ENCODE measurements at places on chromosomes 2 and 18.
A peak's percentile ranks its signal among the peaks of the same experiment; 100 is the strongest.

DNA sequence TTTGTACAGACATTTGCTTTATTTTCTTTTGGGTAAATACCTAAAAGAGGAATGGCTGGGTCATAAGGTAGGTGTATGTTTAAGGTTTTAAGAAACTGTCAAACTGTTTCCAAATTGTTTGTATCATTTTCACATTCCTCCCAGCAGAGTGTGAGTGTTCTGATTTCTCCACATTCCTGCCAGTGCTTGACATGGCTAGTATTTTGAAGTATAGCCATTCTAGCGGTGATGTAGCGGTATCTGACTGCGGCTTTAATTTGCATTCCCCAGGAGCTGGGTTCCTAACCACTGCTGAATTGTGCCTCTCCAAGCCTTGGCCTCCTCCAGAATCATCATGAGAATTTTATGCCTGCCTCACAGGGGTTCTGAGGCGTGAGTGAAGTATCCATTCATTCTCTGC, 61.8 kb upstream of the ARL4C start:
- no peak for ATAC-seq

- ATAC-seq, result no peak
Observed at GRCh38 chr2:45622336-45623075, 11.4 kb upstream of the SRBD1 start.

GRCh38 chr2:234967201-234967869, 15.5 kb downstream of the SH3BP4 start:
- ATAC-seq, result no peak

DNA sequence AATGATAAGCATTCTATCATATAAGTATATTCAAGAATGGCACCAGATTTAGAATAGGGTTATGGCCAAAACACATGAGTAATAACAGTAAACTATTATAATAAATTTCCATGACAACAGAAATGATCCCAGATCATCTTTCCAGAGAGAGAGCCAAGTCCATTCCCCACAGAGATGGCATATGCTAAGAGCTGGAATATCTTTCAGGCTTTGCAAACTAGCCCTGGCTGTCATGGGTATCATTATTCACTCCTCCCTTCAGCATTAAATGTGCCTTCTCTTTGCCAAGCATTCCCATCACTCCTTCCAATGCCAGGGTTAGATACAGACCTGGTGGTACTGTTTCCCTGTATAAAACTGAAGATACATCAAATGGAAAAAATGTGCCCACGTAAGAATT, 10.9 kb downstream of the FEZ2 start:
- peak; percentile 92 for ATAC-seq

DNA sequence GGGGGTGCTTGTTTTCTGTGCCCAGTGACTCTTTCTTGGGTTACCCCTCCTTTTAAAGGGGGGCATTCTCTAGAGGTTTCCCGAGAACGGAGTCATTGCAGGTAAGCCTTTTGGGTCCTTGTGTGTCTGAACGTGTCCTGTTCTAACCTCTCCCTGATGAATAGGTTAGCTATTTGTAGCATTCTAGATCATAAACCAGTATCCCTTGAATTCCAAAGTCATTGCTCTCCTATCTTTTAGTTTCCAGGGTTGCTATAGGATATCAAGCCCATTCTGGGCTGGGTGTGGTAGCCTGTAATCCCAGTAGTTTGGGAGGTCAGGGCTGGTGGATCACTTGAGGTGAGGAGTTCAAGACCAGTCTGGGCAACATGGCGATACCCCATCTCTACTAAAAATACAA, 65.9 kb upstream of the YWHAQ start:
- ATAC-seq, result no peak

DNA sequence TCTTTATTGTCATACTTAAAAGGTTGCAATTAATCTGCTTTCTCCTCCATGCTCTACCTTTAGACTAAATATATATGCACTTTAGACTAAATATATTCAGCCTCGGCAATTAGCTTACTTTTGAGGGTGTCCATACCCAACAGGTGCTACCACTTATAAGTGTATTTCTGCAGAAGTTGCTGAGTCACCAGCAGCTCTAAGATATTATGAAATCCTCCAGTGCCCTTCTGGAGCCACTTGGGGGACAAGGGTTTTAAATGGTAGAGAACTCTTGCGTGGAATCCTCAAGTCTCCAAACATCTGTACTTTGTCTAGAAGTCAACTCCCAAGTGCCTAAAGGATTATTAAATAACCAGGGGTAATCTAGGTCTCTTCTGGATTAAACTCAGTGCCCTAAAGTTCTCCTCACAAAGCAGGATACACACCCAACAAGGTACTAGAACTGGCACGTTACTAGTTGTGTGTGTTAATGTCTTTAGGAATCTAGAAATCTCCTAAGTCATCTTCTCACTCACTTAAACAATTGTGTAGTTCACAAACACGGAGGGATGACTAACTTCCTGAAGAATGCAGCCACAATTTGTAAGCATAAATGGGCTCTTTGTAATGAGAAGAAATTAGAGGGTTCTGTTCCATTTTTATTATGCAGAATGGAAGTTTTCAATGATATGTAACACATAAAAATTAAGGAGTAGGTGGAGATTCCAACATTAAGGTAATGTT, 159.7 kb downstream of the CD226 start:
- ATAC-seq, result no peak

GRCh38 chr2:191018643-191019119, 4.7 kb upstream of the STAT1 start:
- ATAC-seq, result no peak

- ATAC-seq, result no peak
Observed at GRCh38 chr2:102418421-102418961, 4.5 kb upstream of the IL18RAP start.

GRCh38 chr18:40925071-40925541, 1029.9 kb upstream of the PIK3C3 start:
- peak; percentile 80 for ATAC-seq

GRCh38 chr2:44616667-44617155, 255.0 kb downstream of the CAMKMT start:
- peak; percentile 70 for ATAC-seq

- ATAC-seq, result no peak
Observed at GRCh38 chr2:103365071-103365470, 603.2 kb downstream of the TMEM182 start.

All from SK-N-SH treated with all-trans-retinoic acid at 6 μM for 48 hours (cell line).